ENCODE measurements at places on chromosomes 7 and 10. TPM values are rescaled to one million over a fixed set of nuclear protein-coding genes. Genes with fewer than 3 reads are reported as not detected.

DNA sequence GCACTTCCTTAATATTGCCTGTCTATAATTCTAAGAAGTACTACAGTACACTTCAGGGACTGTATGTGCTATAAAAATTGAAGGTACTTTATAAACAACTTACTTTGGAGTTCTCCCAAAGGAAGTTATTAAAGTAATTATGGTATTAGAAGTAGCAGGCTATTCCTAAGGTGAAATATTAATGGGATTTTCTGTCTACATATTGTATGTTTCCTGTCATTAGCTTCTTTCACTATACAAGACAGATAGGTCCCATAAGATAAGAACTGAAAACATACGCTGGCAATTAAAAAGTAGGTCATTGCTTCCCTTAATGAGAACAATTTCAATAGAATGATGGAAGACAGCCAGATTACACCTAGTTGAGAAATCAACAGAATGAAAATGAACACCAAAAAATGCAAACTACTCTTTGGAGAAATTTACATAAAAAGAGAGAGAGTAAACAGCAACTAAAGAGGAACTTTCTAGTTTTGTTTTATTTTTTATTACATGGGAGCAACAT, 147.0 kb downstream of the HBP1 start:
- DNase-seq: no peak

GRCh38 chr7:71574153-71574860, 442.4 kb downstream of the GALNT17 start:
- DNase-seq: no peak

DNA sequence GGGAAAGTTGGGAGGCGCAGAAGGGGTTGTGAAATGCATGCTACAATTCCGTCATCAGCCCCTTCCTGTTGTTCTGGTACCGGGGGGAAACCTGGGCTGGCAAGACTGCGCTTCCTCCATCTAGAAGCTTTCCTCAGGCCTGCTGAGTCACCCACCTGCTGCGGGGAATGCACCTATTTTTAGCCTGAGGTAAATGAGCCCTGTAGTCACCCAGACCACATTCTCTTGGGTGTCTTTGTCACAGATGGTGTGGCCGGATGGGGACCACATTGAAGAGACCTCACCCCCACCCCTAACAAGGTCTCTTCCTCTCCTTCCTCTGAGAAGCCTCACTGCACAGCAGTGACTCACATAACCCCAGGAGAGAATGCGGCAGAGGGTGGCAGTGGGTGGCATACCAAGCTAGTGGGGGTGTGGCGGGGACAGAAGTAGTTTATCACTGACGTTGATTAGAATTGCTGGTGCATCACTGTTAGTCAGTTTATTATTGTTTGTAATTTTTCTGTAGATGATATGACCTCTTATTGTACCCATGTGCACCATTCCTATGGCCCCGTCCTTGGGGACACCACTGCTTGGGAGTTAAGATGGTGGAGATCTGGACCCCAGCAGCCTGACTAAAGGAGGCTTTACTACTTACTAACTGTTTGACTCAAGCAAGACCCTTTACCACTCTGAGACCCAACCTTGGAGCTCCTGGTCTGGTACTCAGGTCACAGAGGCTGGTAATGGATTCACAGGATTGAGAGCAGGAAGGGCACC, 83.0 kb upstream of the DUSP5 start:
- DNase-seq: peak; percentile 88

- no peak for DNase-seq
Measured at GRCh38 chr7:112184455-112184854, 21.7 kb downstream of the DOCK4 start.

DNA sequence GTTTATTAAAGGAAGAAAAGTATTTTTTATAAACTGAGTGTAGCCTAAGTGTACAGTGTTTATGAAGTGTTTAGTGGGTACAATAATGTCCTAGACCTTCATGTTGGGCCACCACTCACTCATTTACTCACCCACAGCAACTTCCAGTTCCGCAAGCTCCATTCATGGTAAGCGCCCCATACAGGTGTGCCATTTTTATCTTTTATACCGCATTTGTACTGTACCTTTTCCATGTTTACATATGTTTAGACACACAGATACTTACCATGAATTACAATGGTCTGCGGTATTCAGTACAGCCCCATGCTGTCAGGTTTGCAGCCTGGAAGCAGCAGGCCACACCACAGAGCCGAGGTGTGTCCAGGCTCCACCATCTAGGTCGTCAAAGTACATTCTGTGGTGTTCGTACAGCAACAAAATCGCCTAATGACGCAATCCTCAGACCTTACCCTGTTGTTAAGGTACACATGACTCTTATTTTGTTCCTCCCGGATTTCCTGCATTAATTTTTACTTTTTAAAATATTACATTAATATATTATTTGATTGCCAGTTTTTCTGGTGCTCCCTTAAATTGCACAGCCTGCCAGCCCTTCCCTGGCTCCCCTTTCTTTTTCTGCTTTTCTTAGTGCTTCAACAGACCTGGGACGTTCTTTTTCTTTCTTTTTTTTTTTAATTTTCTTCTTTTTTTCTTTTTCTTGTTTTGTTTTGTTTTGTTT, 881 bp upstream of the SSBP1 start:
- DNase-seq: peak; percentile 9

- no peak for DNase-seq
Measured at GRCh38 chr10:6591668-6592067, 11.6 kb upstream of the PRKCQ start.

DNA sequence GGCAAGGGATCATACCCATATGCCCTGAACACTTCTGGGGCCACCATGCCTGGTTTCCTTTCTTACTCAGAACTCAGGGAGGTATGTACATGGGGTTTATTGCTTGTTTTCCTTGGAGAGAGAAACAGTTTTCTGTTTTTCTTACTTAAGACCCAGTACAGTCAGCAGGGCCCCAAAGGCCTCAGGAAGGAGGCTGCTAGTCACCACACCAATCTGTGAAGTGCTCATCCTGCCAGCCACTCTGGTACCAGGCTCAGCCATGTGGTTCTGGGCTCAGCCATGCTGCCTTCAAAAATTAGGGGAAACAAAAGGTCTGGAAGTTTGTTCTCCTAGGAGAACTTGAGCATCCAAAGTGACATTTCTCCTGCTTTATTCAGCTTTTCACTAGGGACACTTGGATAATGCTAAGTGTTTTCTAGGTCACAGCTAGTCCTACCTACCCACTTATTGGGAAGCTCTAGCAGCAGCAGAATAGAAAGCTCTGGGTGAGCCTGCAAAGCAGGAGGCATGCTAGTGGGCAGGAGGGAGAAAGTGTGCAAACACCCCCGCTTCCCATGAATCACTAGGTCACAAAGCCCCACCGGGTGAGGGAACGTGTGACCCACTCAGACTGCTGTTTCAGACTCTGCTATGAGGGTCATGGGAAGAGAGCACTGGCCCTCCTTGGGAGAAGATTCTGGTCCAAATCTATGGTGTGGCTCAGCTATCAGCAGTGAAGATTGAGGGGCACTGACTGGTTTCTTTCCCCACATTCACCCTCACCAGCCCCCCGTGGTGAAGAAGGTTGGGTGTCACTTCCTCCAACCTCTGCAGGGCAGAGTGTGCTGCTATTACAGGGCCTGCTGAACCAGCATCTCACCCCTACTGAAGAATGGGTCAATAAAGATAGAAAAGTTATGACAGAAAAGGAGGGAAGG, 23.9 kb downstream of the NUDCD3 start:
- DNase-seq: no peak

DNA sequence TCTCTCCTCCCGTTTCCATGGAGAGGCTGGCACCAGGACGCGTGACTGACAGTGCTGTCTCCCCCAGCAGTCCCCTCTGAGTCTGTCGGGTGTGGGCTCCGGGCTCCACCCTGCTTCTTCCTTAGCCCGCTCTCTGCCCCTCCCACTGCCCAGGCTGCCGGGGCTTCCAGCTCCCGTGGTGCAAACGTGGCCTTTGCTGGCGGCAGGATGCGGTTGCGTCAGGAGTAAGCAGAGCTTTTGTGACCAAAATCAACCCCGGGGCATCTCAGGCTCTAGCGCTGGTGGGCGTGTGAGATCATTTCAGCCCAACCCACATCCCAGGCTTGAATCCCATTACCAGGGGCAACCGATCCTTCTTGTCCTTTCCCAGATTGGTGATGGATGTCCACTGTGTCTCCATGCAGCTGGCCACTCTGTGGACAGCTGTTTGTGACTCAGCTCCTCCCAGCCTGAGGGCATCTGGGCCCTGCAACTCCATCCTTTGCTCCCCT, 28.2 kb downstream of the PTPRE start:
- peak; percentile 100 for DNase-seq

DNA sequence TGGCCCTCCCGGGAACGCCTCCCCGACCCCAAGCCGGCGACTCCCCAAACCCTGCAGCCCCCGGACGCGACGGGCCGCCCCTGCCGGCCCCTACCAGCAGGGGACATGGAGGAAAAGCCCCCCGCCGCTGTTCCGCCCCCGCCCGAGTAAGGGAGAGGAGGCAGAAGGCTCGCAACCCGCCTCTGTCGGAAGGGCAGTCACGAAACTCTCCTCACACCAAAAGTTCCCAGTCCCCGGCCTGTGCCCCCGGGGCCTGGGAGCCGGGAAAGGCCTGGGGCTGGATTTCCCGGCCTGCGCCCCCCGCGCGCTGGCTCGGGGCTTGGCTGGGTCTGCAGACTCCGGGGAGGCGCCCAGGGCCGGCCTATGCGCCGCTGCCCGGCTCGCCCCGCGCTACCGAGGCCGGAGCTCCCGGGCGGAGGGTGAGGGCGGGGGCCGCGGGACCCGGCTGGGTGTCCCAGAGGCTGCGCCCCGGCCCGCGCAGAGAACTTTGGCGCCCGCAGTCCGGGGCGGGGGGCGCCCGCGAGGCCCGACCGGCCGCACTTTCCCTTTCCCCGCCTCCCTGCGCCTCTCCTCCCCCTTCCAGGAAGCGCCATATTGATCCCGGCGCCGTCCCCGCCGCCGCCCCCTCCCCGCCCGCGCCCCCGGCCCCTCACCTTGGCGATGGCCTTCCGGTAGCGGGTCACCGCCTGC, 728 bp downstream of the PARD3 start:
- peak; percentile 41 for DNase-seq

- DNase-seq: peak; percentile 44
Measured at GRCh38 chr7:96426027-96426426, 104.1 kb upstream of the SLC25A13 start.

GRCh38 chr10:133276435-133277201, at the start of gene ADAM8:
ADAM8 (minus strand) TSS chr10:133276868; CDS start chr10:133276817, 51 bp downstream.
- no peak for DNase-seq

GRCh38 chr7:2832461-2832860, 11.6 kb downstream of the GNA12 start:
- DNase-seq: no peak

DNA sequence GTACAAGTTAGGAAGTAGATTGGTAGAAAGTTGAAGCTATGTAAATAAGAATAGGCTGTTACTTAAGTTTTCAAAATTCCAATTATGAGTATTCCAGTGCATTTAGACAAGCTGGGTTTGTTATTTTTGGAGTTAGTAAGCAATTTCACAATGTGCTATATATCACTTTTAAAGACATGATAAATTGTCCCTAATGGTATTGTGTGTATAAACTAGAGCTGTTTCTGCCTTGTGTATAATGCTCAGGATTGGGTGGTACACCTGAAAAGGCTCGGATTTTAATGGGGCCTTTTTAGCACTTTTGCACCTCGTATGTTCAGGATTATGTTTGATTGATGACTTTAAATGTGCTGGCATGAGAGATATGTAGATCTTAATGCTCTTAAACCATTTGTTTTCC, 175.8 kb downstream of the VTI1A start:
- no peak for DNase-seq

DNA sequence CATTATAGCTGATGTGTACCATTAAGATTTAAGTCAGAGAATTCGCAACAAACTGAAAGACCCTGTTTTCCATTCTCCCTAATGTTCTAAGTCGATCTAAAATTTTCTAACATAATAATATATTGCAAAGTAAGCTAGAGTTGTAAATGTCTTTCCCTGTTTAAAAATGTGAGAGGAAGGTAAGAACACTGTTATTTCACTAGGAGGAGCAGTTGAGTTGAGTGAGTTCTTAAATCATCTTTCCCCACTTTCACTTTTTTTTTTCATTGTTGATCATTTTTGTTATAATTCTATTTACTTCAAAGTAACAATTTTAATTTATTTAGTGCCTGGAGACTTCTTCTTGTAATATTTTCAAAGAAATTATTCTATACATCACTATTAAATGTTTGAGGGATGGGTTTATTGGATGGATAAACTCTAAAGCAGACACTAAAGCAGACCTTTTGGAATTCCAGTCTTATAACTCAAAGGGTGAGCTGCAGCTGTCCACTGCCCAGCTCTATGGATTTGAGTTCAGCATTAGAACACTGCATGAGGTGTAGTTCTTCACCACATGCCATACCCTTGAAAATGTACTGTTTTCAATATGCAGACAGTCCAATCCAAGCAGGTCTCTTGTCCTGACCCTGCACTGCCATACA, 181.3 kb upstream of the FZD1 start:
- peak; percentile 34 for DNase-seq

GRCh38 chr7:131302446-131302845, 25.2 kb upstream of the MKLN1 start:
- no peak for DNase-seq

- DNase-seq: no peak
Measured at GRCh38 chr7:40194745-40195144, 59.9 kb downstream of the SUGCT start.

DNA sequence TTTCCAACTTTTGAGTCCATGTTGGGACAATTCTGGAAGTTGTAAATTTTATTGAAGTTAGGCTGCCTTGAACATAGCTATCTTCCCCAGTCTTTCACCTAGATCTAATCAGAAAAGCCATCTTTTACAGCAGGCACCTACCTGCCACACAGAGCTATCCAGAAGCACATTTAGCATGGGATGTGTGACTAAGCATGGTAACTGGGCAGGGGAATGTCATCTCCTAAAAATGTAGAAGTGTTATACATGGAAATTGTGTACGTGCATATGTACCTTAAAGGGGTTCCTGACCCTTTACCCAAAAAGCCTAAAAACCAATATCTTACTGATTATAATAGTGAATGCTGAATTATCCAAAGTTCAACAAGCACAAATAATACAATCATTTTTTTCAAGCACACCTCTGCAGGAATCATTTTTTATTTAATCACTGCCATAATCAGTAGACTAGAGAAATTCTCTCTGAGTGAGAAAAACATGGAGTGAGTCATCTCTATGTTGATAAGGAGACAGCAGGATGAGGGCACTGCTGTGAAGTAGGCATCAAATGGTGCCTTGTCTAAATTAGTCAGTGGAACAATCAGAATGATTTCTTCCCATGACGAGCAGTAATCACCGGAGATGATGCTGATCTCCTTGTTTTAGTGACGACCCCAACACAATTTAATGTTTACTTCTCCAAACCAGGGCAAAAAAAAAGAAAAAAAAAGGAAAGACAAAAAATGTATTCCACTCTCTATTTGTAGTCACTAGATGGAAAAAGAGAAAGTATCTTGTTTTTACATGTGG, 75.9 kb downstream of the SORBS1 start:
- DNase-seq: peak; percentile 43

GRCh38 chr7:141225916-141226618, 152.2 kb downstream of the TMEM178B start:
- DNase-seq: peak; percentile 20

GRCh38 chr10:47260505-47261111, 39.4 kb upstream of the GDF10 start:
- no peak for DNase-seq

GRCh38 chr7:143906895-143907294, 4.9 kb upstream of the TCAF1 start:
- DNase-seq: no peak

Gene PNLIPRP1
- not detected for total RNA-seq

Gene PKD2L1
- not detected for total RNA-seq

Gene TMEM178B
- total RNA-seq: 4.1 TPM

Gene SLC13A1
- total RNA-seq: not detected

Gene ZNF425
- 1.3 TPM for total RNA-seq

Gene PRKRIP1
- total RNA-seq: 13.3 TPM

Data from RPMI7951 (cell line).